ENCODE measurements at places on chromosomes 12 and 14. TPM values are rescaled to one million over a fixed set of nuclear protein-coding genes. Genes with fewer than 3 reads are reported as not detected.

TAS2R9 gene
- not detected for total RNA-seq

ZNF385A gene
- 15.6 TPM for total RNA-seq

CTSG gene
- total RNA-seq = not detected

NKX2-8 gene
- not detected for total RNA-seq

CMA1 gene
- not detected for total RNA-seq

- no peak overlapping the region for H3K27ac ChIP-seq
- peaks cover under 1% of the 10 kb centered on the region for H3K36me3 ChIP-seq
- peaks cover 2% of the 10 kb centered on the region for H3K4me1 ChIP-seq
- no peak for DNase-seq
- no peaks in the 10 kb centered on the region for H3K27me3 ChIP-seq
These were observed 62.6 kb downstream of the FSCB start for GRCh38 chr14:44444454-44444853.

- peak overlapping the region; percentile 93 for H3K4me3 ChIP-seq
- H3K27ac ChIP-seq = peak overlapping the region; percentile 81
- H3K27me3 ChIP-seq = peaks cover 9% of the 10 kb centered on the region
- peak; percentile 55 for DNase-seq
These were observed 1.2 kb downstream of the PAWR start for GRCh38 chr12:79689477-79690141.

- no peaks in the 10 kb centered on the region for H3K4me1 ChIP-seq
- H3K36me3 ChIP-seq = no peaks in the 10 kb centered on the region
These were observed 67.1 kb downstream of the CPNE8 start for GRCh38 chr12:38838056-38838850.

- peaks cover 14% of the 10 kb centered on the region for H3K4me1 ChIP-seq
- no peak overlapping the region for H3K4me3 ChIP-seq
- no peak for DNase-seq
- no peaks in the 10 kb centered on the region for H3K36me3 ChIP-seq
These were observed 49.9 kb downstream of the PPP2R5E start for GRCh38 chr14:63493246-63493645.

DNA sequence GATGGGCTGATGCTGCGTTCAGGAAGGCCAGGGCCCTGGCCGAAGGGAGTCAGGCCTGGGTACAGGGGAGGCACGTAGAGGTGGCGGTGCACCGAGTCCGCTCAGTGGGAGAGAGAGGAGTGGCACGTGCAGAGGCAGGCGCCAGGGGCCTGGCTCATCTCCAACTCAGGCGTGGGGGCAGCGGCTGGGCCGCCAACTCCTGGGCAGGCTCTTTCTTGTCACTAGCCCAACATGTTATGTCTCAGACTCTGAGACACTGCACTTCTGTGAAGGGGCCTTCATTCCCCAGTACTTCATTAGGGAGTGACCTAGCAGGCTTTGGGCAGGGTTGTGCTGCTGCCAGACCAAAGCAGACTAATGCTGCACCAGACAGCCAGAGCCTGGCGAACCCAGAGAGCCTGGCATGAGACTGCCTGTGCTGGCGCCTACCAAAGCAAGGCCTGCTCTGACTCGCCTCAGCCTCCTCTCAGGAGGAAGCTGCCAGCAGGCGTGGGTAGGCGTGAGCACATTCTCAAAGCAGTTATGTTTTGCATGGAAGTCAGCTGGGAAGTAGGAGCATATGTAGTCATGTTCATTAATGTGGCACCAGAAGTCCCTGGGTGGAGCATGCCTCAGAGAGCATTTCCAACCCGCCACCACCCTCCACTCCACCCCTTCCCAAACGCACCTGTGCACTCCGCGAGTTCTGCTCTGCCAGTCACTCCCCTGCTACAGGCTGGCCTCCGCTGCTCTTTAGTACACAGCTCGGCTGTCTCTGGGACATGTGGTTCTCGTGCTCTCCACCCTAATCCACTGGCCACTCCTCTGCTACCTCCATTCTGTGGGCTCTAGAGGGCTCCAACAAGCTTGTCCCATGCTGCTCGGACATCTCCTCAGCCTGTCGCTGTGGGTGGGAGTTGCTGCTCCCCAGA is 9.7 kb downstream of the CKB start:
- peaks cover 6% of the 10 kb centered on the region for H3K27me3 ChIP-seq
- H3K4me3 ChIP-seq = peak overlapping the region; percentile 2
- no peak for DNase-seq
- H3K27ac ChIP-seq = no peak overlapping the region
- H3K4me1 ChIP-seq = peaks cover 3% of the 10 kb centered on the region

DNA sequence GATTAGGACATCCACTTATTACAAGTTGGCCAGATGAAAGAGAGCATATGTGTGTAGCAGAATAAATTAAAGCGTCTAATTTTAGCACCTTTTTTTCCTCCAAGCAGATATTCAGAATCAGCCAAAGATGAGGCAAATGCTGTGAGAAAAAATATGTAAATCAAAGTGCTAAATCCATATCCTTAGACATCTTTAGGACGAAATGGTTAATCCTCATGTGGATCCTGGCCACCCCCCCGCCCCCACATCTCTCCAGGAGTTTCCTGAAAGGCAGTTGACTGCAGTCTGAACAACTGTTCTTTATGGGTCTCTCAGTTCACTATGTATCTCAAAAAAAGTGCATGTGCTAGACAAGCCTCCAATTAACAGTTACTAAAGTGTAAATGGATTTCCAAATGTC is 1768.1 kb upstream of the SEL1L start:
- no peak for DNase-seq
- H3K4me1 ChIP-seq = peaks cover 5% of the 10 kb centered on the region
- H3K36me3 ChIP-seq = no peaks in the 10 kb centered on the region
- H3K4me3 ChIP-seq = no peak overlapping the region
- no peak overlapping the region for H3K27ac ChIP-seq
- H3K27me3 ChIP-seq = peaks cover 2% of the 10 kb centered on the region

DNA sequence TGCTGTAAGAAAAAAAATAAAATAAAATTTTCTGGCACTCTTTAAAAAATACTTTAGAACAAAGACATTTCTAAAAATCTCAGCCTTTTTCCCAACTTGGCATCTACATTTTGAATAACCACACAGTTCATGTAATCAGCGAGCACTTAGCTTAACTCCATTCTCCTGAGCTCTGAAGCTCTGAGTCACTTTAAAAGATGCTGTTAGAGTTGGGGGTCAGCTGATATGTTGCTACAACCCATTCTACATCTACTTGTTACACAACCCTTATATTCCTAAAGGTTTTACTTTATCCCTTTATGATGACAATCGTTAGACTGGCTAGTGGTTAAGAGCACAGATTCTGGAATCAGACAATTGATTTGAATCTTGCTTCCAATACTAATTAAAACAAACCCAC is 48.3 kb downstream of the SLC41A2 start:
- no peak overlapping the region for H3K27ac ChIP-seq
- no peak for DNase-seq

- peak overlapping the region; percentile 75 for H3K4me3 ChIP-seq
- no peak for DNase-seq
- H3K27me3 ChIP-seq = peaks cover 15% of the 10 kb centered on the region
These were observed 38.2 kb upstream of the TSPAN9 start for GRCh38 chr12:3038926-3039510.

- no peak overlapping the region for H3K4me3 ChIP-seq
- no peaks in the 10 kb centered on the region for H3K4me1 ChIP-seq
- DNase-seq = no peak
- no peaks in the 10 kb centered on the region for H3K27me3 ChIP-seq
These were observed 20.2 kb downstream of the UBE3B start for GRCh38 chr12:109497675-109498074.

DNA sequence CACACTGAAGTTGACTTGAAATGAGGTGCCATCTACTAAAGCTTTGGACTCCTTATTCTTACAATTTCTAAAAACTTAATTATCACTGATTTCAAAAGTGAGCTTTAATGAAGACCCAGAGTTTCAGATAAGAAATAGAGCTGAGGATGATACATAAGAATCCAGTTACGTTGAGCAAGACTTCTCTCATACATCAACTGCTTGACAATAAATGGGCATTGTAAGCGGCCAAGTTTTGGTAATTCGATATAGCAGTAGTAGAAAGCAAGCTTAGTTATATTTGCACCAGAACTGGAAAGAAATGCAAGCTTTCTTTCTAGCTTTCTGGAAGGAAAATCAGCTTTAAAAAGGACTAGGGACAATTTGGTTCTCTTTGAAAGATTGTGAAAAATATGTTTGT is 1359.6 kb downstream of the FSCB start:
- no peaks in the 10 kb centered on the region for H3K27me3 ChIP-seq
- H3K36me3 ChIP-seq = no peaks in the 10 kb centered on the region
- no peak overlapping the region for H3K4me3 ChIP-seq

DNA sequence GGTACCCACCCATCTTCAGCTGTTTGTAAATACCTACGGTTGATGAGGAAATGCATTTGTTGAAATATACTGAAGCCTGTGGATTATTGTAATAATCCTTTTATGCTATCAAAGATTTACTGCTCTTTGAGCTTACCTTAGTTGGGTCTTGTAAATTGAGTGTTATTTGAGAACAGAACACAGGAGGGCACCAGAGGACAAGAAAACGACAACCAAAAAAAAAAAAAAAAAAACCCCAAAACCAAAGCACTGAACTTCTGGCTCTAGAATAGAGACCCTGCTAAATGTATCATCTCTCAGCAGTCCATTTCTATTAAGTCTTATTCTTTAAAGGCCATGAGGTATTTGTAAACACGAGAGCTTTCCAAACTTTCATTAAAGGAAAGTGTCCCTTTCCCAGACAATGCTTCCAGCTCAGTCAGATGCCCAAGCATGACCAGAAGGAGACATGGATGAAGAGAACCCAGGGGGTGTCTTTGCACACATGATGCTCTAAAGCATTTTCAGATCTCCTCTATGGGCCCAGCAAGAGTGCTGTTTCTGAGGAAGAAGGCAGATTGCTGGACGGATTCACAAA is 763.9 kb downstream of the NRXN3 start:
- no peaks in the 10 kb centered on the region for H3K4me1 ChIP-seq
- peak; percentile 19 for DNase-seq
- no peak overlapping the region for H3K27ac ChIP-seq
- no peaks in the 10 kb centered on the region for H3K36me3 ChIP-seq
- H3K4me3 ChIP-seq = no peak overlapping the region

DNA sequence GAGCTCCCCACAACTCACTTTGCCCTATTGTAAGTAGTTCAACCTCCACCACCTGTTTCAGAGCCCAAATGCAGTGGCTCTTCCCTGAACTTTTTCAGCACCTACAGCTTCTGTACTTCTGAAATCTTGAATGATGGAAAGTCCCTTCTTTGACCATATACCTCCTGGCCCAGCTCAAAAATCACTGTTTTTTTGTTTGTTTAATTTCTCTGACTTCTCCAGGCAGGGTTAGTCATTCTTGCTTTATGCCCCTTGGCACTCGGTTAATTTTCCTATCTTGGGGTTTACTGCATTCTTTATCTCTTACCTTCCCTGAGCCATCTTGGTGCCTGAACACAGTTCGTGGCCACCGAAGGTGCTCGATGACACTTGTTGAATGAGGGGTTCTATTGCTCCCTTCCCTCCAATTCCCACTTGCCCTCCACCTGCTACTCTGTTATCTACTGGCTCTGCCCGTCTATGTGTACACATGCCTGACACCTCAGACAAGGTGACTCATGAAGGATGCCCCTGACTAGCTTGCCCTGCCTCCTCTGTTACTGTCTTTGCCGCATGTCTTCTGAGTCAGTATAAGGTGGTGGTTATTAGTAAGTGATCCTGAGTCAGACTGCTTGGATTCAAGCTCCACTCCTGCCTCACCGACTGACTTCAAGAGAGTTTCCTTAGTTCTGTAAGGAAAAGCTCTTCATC is 4.4 kb downstream of the AMHR2 start:
- peak overlapping the region; percentile 46 for H3K27ac ChIP-seq
- H3K27me3 ChIP-seq = no peaks in the 10 kb centered on the region
- H3K4me3 ChIP-seq = no peak overlapping the region
- H3K4me1 ChIP-seq = no peaks in the 10 kb centered on the region

- H3K4me1 ChIP-seq = peaks cover 17% of the 10 kb centered on the region
- DNase-seq = no peak
- no peaks in the 10 kb centered on the region for H3K36me3 ChIP-seq
- H3K4me3 ChIP-seq = no peak overlapping the region
These were observed 12.8 kb upstream of the CCDC91 start for GRCh38 chr12:28177461-28177860.

DNA sequence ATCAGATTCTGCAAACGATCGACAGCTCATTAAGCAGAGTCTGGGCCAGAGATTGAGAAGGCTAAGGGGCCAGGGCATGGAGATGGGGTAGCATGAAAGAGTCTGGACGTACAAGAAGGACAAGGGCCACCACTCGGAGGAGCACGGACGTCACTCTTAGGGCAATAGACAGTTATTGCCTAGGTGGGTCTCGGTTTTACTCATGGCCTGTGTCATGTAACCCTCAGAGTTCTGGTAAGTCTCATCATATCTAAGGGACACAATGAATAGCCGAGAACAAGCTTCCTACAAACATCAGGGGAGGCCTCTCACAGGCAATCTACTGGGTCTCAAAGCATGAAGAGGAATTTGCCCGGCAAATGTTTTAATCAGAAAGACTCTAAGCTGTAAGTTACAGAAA is 30.4 kb upstream of the ITPK1 start:
- no peak overlapping the region for H3K4me3 ChIP-seq
- no peak for DNase-seq
- peaks cover 4% of the 10 kb centered on the region for H3K27me3 ChIP-seq
- H3K4me1 ChIP-seq = peaks cover 13% of the 10 kb centered on the region
- no peaks in the 10 kb centered on the region for H3K36me3 ChIP-seq

DNA sequence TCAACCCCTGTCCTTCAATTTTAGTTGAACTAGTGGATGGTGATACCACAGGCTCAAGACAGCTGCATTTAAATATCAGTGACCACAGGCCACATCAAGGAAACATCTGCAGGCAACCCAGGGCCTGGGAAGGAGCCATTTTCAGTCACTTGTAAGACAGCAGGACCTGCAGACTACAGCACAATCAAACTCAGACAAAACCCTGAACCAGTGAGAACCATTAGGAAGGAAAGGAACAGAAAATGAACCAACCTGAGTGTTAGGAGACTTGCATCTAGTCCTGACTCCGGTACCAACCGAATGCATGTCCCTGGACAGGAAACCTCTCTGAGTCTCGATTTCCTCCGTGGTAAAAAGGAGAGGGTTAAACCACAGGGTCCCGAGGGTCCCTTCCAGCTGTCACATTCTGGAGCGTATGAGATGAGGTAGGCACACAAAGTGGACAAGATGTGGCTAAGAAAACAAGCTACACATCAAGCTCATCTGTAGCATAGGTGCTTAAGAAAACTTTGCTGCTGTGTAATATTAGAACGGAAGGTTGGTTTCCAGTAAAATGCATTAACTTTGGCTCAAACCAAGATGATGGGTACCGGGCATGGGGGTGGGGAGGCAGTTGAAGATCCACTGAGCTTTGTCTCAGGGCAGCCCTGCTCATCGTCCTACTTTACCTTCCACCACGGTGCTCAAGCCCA is 1.6 kb upstream of the CDKN1B start:
- H3K36me3 ChIP-seq = peaks cover 20% of the 10 kb centered on the region
- peak overlapping the region; percentile 80 for H3K4me3 ChIP-seq
- peak overlapping the region; percentile 89 for H3K27ac ChIP-seq
- peaks cover 6% of the 10 kb centered on the region for H3K27me3 ChIP-seq
- no peak for DNase-seq

DNA sequence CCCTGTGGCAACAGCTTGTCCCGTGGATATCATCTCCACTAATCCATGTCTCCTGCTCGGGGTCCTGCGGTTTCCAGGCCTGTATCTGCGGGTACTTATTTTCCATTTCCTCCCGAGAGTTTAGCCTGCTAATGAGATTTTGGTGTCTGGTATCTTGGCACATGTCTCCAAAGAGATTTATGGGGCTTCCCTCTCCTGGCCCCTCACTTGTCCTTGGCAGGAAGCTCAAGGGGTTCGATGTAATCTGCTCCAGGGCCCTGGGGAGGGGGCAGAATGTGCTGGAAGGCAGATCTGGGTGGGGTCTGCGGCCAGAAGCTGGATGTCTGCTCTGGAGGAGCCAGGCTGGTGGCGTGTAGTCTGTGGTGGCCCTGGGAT is 85.7 kb downstream of the KIF26A start:
- peaks cover 12% of the 10 kb centered on the region for H3K4me1 ChIP-seq
- H3K27me3 ChIP-seq = peaks cover 7% of the 10 kb centered on the region
- no peak for DNase-seq
- no peak overlapping the region for H3K27ac ChIP-seq
- H3K4me3 ChIP-seq = no peak overlapping the region
- H3K36me3 ChIP-seq = no peaks in the 10 kb centered on the region

All from endothelial cell (in vitro differentiated cells).